ENCODE measurements at places on chromosomes 2 and 18.

DNA sequence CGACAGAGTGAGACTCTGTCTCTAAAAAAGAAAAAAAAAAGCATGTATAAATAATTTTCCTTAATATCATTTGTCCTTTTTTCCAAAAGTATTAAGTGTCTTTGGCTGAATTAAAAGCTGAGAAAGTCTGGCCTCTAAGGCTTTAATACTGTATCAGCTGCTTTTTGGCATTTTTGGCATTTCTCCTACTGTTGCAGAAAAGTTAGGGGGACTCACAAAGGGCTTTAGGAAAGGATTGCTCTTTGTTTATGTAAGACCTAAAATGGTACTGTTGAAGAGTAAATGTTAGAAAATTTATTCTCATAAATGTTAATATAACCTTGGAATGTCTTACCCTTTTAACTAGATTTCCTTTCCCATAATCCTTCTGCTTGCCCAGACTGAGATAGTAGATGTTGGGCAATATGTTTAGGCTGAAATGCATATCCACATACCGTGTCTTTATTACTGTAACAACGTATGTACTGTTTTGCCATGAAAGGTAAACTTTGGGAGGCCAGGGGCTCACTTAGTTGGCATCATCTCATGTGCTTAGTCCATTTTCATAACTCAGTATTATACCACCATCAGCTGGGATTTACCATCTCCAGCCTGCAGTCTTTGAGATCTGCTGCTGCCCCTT lies 18.0 kb upstream of the STON1 start:
- no peak for DNase-seq

- DNase-seq, result peak; percentile 23
These were observed 81.9 kb downstream of the MEP1B start for GRCh38 chr18:32271672-32272208.

DNA sequence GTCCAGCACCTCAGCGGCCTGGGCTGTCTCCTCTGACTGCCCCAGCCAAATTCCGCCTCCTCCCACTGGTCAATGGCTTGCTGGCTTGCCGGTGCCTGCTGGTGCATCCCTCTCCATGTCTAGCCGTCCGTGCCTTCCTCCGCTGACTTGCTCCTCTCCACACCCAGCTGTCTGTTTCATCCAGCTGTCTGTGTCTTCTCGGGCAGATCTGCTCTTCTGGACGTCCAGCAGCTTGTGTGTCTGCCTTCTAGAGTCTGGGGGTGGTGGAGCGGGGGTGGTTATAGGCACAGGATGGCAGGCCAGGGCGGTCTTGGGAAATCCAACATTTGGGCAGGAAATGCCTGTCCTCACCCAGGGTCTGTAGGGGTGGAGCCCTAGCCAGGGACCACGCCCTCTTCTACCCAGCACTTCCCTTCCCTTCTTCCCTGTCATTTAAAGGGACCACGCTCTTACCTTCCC lies 369.2 kb downstream of the GALNT13 start:
- DNase-seq, result no peak

DNA sequence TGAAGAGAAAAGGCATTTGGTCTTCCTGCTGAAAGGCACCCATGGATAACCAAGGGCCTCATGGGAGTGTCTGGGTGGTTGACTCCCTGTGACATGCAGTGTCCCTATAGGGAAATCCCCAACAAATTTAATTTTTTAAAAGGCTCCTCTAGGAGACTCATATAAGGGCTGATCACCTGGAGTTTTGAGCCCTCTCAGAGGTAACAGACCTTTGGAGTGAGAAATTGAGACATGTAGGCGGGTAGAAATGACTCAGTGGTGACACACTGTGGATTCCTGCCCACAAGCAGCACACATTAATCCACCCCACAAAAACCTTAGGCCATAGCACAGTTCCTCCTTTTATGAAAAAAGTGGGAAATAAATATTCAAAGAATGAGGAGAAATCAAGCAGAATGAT lies 557.0 kb upstream of the CNTNAP5 start:
- DNase-seq, result no peak

GRCh38 chr2:28653892-28654662 lies 97.6 kb upstream of the PPP1CB start:
- DNase-seq, result no peak

DNA sequence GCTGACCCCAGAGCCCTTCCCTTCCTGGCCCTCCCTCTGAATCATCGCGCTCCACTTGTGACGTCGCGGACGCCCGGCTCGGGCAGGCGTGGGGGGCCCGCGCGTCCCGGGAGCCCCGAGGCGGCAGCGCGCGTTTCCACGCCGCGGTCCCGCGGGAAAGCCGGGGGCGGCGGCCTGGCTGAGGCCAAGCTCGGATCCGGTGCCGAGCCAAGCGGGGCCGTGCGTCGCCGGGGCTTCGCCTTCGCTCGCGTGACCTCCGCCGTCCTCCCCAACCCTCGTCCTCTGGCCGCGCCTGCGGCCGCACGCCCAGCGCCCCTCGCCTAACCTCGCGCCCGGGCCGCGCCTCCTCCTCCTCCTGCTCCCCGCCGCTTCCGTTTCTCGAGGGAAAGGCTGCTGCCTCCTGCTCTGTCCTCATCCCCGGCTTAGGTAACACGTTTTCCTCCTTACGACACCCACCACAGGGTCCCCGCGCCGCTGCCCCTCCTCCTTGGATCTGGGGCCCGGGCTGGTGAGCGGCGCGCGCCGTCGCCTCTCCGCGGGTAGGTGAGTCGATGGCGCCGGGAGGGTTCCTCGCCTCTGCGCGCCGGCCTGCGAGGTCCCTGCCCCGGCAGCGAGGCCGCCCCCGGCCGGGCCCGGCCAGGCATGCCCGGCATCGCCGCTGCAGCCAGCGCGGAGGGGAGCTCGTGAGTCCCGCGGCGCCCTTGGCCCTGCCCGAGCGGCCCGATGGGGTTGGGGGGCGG lies at the start of gene INPP1:
TSS of gene INPP1 (plus strand) at position 54 of the 740 bp plus-strand sequence. CDS start 16,514 bp downstream, outside the sequence.
- peak; percentile 34 for DNase-seq

DNA sequence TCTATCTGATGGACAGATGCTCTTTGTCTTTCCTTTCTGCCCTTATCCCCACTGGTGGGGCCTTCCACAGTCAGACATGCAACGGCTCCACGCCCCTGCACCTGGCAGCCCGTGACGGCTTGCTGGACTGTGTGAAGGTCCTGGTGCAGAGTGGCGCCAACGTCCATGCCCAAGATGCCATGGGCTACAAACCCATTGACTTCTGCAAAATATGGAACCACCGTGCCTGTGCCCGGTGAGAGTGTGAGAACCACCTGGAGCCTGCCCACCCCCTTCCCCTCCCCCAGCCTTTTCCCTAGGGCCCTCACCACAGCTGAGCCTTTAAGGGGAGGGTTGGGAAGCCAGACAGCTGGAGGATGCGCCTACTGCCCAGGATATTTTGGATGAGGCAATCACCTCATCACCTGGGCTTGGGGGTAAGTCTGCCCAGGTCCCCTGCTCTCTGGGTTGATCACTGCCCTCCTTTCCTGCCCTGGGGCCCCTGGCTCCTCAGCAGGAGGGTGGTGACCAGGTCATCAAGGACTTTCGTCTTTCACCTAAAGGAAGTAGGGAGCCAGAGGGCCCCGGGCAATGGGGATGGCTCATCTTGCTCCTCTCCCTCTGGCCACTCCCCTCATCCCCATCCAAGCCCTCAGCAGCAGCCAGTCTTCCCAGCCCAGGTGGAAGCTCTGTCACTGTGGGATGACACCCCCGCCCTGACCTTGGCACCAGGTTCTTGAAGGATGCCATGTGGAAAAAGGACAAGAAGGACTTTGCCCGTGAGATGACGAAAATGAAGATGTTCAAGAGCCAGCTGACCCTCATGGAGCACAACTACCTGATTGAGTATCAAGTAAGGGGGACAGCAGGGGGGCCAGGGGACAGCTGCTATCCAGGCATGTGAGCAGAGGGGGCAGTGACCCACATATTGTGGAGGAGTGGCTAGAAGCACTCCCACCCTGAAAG lies 3.7 kb downstream of the ANKRD53 start:
- no peak for DNase-seq

DNA sequence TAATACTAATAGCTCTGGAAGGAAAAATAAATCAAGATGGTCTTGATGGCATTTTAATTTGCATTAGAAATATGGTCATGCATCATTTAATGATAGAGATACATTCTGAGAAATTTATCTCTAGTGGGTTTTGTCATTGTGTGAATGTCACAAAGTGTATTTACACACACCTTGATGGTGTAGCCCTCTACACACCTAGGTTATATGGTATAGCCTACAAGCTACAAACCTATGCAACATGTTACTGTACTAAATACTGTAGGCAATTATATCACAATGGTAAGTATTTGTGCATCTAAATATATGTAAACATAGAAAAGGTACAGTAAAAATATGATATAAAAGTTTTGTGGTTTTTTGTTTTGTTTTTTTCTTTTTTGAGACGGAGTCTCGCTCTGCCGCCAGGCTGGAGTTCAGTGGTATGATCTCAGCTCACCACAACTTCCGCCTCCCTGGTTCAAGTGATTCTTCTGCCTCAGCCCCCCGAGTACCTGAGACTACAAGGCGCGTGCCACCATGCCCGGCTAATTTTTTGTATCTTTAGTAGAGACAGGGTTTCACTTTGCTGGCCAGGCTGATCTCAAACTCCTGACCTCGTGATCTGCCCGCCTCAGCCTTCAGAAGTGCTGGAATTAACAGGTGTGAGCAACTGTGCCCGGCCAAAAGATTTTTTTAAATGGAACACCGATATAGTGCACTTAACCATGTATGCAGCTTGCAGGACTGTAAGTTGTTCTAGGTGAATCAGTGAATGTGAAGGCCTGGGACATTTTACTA lies 83.7 kb upstream of the UBXN4 start:
- no peak for DNase-seq

GRCh38 chr2:52936029-52936428 lies 831.6 kb upstream of the CHAC2 start:
- DNase-seq, result no peak

GRCh38 chr2:177545981-177546585 lies 153.5 kb downstream of the AGPS start:
- DNase-seq, result no peak

- DNase-seq, result no peak
These were observed 13.8 kb upstream of the CCDC102B start for GRCh38 chr18:68784071-68784470.

DNA sequence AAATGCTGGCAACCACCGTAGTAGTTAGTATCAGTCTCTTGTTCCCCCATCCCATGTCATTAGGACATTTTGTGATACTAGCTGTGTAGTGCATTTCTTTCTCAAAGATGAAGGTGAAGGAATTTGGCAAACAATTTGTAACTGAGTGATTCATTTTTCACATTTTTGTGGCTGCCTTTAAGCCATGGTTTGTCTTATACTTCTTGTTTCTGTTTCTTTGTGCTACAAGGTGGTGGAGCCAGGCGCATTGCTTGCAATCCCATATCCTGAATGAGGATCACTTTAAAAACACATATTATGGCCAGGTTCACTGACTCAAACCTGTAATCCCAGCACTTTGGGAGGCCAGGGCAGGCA lies 40.6 kb downstream of the GPD2 start:
- DNase-seq, result no peak

- no peak for DNase-seq
These were observed 40.7 kb downstream of the VIT start for GRCh38 chr2:36737131-36737750.

DNA sequence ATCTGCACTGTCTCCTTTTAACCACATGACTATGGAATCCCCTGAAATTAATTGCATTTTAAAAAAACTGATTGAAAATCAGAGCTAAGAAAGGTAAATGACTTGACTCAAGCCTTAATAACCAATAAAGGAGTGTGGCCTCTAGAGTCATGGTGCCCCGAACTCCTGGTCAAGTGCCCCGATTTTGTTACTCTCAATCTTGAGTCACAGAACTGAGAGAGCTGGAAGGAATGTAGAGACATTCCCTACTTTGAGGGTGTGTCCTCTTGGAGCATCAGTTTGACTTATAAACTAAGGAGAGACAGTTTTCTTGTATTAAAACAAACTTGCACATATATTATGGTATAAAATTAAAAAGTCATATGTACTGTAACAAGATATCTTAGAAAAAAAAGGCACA lies 2.4 kb downstream of the WDR43 start:
- no peak for DNase-seq

DNA sequence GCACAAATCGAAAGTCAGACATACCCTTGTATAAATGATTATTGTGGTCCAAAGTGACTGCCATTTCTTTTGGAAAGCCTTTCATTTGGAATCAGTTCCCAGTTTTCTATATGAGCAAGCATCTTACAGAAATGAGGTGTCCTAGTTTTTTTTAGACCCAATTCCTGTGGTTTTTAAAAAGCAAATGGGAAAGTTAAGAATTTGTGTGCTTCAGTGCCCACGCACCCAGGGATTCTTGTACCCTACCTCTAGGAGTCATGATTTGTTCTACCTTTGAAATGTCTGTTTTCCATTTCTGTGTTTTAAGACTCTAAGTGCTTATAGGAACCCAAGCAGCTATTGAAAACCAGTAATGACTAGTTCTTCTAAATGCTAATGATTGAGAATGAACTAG lies 218.1 kb downstream of the CAMKMT start:
- DNase-seq, result no peak

DNA sequence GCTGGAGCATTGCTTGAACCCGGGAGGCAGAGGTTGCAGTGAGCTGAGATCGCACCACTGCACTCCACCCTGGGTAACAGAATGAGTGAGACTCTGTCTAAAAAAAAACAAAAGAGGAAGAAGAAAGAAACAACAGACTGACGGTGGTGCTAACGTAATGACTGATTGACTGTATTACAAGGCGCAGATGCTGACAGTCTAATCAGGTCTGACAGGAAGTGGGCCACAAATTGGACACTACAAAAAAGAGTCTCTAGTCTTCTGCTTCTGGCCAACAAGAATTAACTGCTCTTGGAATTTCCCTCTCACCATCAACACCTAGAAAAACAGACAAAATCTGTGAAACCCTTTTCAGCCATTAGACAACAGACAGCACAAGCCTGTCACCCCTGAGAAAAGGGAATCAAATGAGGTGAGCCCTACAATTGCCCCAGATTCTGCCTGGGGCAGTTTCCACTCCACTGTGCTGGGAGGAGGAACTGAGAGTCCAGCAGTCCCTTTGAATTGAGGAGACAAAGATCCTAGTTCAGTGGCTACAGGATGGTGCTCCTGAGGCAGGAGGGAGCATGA lies 43.3 kb downstream of the SNED1 start:
- peak; percentile 42 for DNase-seq

- no peak for DNase-seq
These were observed 356.2 kb downstream of the KCNJ3 start for GRCh38 chr2:155054712-155055111.

DNA sequence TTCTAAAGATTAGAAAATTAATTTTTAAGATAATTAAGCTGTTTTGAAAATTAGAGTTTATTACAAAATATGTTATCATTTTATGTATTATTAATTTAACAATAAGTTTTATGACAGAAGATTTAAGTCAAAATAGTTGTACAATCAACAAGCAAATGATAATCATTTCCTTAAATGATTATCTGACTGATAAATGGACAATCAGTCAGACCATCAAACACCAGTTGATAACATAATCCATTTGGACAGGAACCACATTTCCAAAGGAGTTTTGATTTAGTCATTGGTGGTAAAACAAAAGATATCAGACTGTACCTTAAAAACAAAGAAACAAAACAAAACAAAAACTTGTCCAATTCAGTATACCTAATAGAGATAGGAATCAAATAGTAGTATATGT lies 1.9 kb downstream of the TFPI start:
- DNase-seq, result no peak

GRCh38 chr18:8426401-8426800 lies 182.8 kb upstream of the RAB12 start:
- no peak for DNase-seq

- no peak for DNase-seq
These were observed 238.2 kb downstream of the SATB2 start for GRCh38 chr2:199219551-199219950.

- DNase-seq, result no peak
These were observed 12.9 kb downstream of the ID2 start for GRCh38 chr2:8694737-8695136.
